ENCODE measurements at places on chromosomes 11 and 22. TPM values are rescaled to one million over a fixed set of nuclear protein-coding genes. Genes with fewer than 3 reads are reported as not detected.

Gene MPEG1
- 1.1 TPM for total RNA-seq

Gene POU2AF3
- 1.6 TPM for total RNA-seq

DNA sequence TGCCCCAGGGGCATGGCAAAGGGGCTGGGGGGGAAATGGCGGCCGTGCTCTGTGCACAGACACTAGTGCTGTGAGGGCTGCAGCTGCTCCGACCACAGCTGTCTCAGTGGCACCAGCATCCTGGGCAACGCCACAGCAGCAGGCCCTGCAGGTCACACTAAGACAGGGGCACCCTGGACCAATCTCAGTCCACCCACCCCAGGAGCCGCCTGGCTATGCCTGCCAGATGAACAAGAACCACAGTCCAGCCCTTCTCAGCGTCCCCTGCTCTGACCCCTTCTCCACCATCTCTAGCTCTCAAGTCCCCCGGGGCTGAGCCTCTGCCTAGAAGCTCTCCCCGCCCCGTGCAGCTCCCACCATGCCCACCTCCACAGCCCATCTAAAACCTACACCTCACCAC lies 16.5 kb downstream of the TUBGCP6 start:
- ATAC-seq: no peak

GRCh38 chr11:126500981-126501380 lies 145.5 kb downstream of the ST3GAL4 start:
- ATAC-seq: no peak

- no peak for ATAC-seq
Observed at GRCh38 chr11:132872211-132872610, 660.1 kb downstream of the OPCML start.

Gene BATF2
- total RNA-seq: 0.46 TPM

Gene GRK3
- 7.0 TPM for total RNA-seq

Gene TBX10
- not detected for total RNA-seq

DNA sequence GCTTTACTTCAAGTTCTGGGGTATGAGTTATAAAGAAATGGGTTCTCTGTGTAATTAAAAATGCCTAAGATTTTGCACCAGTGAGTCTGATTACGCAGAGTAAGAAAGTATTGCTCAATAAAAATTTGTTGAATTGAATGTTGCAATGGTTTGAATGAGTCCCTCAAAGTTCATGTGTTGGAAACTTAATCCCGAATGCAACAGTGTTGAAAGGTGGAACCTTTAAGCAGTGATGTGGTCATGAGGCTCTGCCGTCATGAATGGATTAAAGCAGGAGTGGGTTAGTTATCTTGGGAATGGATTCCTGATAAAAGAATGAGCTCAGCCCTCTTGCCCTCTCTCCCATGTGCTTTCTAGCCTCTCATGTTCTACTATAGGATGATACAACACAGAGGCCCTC lies 52.6 kb upstream of the SESN3 start:
- no peak for ATAC-seq

DNA sequence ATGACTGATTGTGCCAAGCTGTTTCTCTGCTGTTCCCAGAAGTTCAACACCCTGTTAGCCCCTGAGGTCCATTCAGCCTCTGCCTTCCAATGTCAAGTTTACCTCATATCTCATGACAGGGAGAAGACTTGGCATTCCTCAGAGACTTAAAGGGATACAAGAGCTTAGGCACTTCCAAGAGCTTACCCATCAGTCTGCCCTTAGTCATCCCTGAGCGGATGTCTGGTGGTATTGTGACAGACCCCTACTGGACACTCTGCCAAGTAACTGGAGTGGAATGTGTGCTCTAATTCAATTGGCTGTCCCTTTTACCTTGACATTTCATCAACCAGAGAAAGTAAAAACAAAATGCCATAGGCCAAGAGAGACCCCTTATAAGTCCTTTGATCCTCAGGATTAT lies 151.5 kb downstream of the AASDHPPT start:
- no peak for ATAC-seq

- no peak for ATAC-seq
Observed at GRCh38 chr11:33545931-33546330, 154.7 kb downstream of the C11orf91 start.

Data from motor neuron (in vitro differentiated cells).